ENCODE measurements at places on chromosomes 4 and X.

GRCh38 chrX:27966955-27967354 is 14.3 kb downstream of the DCAF8L1 start:
- DNase-seq = no peak

DNA sequence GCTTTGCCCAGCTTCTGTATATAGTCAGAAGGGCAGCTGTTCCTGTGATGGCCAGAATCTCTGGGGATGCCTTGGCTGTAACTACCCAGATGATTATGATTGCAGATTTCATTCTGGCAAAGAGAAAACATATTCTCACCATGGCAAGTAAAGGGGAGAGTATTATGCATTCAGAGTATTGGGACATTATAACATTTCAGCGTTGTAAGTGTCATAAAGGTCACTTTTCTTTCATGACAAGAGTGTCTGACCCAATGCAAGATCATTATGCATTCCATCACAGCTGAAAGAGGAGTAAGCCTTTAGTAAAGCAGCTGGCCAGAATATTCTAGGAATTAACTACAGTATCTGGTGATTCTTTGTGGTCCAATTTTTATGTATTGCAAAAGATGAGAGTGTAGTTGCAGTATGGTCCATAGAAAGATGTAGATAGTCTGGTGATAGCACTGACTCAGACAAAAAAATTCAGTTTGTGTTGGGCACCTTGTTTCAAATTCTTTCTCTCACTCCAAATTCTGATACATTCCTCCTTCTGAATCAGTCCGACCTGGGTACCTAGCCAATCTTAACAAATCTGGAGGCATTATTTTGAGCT is 2366.3 kb downstream of the PCDH7 start:
- DNase-seq = no peak

DNA sequence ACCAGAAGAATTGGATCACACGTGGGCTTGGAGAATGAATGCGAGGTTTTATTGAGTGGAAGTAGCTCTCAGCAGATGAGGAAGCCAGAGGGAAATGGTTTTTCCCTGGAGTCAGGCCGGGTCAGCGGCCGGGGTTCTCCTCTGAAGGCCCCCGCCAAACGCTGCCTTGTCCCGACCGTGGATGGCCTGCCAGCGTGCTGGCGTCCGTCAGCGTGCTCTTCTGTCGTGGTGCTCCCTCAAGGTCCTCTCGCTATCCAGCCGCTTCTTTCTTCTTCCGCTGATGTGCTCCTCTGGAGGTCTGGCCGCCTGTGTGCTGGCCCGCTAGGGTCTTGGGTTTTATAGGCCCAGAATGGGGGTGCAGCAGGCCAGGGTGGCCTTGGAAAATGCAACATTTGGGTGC is 632.2 kb downstream of the TRAM1L1 start:
- no peak for DNase-seq

DNA sequence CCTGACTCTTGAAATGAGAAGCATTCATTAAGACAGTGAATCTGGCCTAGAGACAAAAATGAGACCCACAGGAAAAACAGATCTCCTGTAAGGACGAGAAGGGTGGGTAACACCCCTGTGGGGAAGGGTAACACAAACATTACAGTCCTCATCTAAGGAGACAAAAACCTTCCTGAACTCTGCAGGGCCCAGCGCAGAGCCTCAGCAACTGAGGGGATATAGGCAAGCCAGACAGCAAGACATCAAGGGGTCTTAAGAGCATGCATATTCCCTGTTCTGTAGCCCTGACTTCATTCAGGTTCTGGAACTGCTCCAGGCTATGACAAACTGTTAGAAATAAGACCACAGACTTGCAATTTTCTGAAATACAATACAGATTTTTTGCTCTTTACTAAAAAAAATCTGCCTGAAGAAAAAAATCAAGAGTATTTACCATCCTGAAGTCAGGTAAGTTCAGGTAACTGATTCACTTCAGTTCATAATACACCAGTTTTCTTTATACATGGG is 15.5 kb downstream of the COX18 start:
- DNase-seq = no peak

DNA sequence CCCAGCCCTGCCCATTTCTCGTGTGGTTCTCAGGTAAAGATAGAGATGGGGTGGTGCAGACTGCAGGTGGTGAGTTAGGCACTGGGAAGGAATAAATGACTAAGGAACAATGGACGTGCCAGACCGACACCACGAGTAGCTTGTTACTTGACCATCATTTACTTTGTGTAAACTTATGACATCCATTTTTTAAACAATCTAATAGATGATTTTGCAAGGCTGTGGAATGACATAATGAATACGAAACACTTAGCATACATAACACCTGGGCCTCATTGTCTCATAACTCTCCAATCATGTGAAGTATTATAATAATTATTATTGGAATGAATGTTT is 137.3 kb upstream of the CPEB2 start:
- DNase-seq = no peak

- DNase-seq = peak; percentile 2
Measured at GRCh38 chr4:154738426-154738825, 5.4 kb upstream of the LRAT start.

GRCh38 chr4:111228874-111229273 is 606.0 kb upstream of the PITX2 start:
- no peak for DNase-seq

- DNase-seq = no peak
Measured at GRCh38 chrX:149531599-149531998, 9.2 kb upstream of the EOLA1 start.

- peak; percentile 34 for DNase-seq
Measured at GRCh38 chr4:24473309-24473721, 111.0 kb downstream of the DHX15 start.

GRCh38 chrX:107600366-107600765 is 27.9 kb upstream of the PRPS1 start:
- DNase-seq = no peak

DNA sequence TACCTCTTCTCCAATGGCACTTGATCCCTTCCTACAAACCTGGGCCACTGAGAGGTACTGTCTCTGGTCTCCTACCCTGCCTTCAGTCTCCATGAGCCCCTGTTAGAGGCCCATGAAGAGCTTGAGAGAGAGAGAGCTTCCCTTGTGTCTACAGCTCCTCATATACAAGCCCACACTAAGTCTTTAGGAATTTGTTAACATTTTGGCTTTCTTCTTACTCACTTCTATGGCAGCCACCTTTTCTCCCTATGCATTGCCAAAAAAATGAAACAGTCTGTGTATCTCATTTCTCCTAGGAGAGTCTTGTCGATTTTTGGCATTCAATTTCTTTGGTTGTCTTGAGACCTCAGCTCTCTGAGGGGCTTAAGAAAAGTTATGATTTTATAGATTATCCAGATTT is 90.9 kb upstream of the LNX1 start:
- peak; percentile 74 for DNase-seq
